Right atrium auricular region (tissue), 2 donors: ENCODE measurements at places on chromosomes 6 and 20. TPM values are rescaled to one million over a fixed set of nuclear protein-coding genes. Genes with fewer than 3 reads are reported as not detected.

SNAI1 gene
- 4.4 TPM for total RNA-seq

TCF21 gene
- 16.5 TPM for total RNA-seq

GRCh38 chr6:77686931-77687330, 34.1 kb downstream of the MEI4 start:
- H3K27me3 ChIP-seq: no peaks in the 10 kb centered on the region
- no peaks in the 10 kb centered on the region for H3K4me1 ChIP-seq
- no peaks in the 10 kb centered on the region for H3K36me3 ChIP-seq
- H3K27ac ChIP-seq: no peak overlapping the region
- H3K4me3 ChIP-seq: no peak overlapping the region

- H3K36me3 ChIP-seq: no peaks in the 10 kb centered on the region
- no peak for DNase-seq
- no peak overlapping the region for H3K27ac ChIP-seq
- H3K4me3 ChIP-seq: no peak overlapping the region
- H3K27me3 ChIP-seq: no peaks in the 10 kb centered on the region
- H3K4me1 ChIP-seq: no peaks in the 10 kb centered on the region
Observed at GRCh38 chr6:98118397-98119045, 715.9 kb upstream of the POU3F2 start.

DNA sequence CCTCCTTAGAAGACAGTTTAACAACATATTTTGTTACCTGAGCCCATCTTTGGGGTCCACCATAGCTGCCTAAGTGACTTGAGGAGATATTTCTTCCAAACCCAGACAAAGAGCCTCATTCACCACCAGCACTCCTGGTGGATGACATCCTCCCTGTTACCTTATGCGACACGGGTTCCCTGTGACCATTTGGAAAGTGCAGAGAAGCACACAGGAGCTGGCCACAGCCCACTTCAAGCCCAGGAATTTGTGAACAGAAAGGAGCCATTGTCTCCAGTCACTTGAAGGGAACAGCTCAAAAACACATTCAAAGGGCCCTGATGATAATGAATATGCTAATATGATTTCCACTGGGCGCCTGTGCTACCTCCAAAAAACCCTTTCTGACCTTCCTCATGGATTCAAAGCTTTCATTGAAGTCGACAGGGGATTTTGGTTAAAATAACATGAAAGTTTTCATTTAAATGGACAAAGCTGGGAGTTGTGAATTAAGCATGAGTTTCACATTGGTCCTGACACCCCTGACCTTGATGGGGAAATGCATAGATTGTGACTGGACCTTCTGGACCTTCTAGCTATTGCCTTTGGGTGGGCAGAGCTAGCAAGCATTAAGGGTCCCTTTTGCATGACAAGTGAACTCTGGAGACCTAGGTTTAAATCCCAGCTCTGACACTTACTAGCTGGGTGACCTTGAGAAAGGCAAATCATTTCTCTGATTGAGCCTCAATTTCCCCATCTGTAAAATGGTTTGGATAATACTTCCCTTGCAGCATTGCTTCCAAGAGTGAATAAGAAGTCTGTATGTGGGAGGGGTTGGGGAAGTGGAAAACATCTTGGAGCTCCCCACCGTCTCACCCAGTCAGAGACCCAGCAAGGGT, 83.3 kb upstream of the SIRPA start:
- no peaks in the 10 kb centered on the region for H3K27me3 ChIP-seq
- no peaks in the 10 kb centered on the region for H3K4me1 ChIP-seq
- DNase-seq: peak; percentile 28
- H3K27ac ChIP-seq: peak overlapping the region; percentile 67
- no peaks in the 10 kb centered on the region for H3K36me3 ChIP-seq

DNA sequence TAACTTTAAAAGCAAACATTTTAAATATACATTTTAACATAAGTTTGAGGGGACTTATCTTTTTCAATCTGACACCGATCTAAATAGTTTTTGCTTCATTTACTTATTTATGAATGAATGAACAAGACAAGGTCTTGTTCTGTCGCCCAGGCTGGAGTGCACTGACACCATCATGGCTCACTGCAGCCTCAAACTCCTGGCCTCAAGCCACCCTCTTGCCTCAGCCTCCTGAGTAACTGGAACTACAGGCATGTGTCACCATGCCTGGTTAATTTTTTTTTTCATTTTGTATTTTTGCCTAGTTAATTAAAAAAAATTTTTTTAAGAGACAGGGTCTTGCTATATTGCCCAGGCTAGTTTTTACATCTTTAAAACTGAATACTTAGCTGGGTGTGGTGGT, 25.4 kb downstream of the FBXO9 start:
- no peaks in the 10 kb centered on the region for H3K27me3 ChIP-seq
- H3K4me3 ChIP-seq: no peak overlapping the region
- H3K27ac ChIP-seq: no peak overlapping the region
- DNase-seq: no peak
- H3K4me1 ChIP-seq: no peaks in the 10 kb centered on the region
- H3K36me3 ChIP-seq: peaks cover 58% of the 10 kb centered on the region

GRCh38 chr6:159094444-159095252, 49.9 kb upstream of the TAGAP start:
- H3K27ac ChIP-seq: no peak overlapping the region
- DNase-seq: no peak

- no peaks in the 10 kb centered on the region for H3K27me3 ChIP-seq
- no peak overlapping the region for H3K4me3 ChIP-seq
- no peak overlapping the region for H3K27ac ChIP-seq
- no peak for DNase-seq
- H3K36me3 ChIP-seq: no peaks in the 10 kb centered on the region
- no peaks in the 10 kb centered on the region for H3K4me1 ChIP-seq
Observed at GRCh38 chr6:46891252-46891795, 30.4 kb downstream of the ADGRF5 start.

DNA sequence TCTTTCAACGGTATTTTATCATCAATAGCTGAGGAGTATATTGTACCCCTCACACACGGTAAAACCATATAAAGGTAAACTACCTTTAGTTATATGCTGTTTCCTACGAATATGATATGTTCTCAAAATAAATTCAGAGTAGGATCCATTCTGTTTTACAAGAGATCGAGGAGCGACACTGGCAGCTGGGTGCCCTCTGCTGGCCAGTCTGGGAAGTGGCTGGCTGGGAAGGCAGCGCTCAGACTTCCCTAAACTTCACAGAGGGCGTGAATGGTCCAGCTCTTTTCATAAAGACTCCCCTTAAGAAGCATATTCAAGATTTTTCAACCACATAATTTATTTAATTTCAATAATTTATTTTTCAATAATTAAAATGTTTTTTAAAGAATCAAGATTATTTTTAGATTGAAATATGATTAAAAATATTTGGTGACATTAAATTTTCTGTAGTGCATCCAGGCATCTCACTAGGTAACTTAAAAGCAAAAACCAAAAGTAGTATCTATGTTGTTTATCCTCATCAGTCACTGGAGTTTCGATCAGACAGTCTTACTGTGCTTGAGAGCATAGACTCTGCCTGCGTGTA, 187.5 kb upstream of the PDE10A start:
- H3K36me3 ChIP-seq: no peaks in the 10 kb centered on the region
- no peaks in the 10 kb centered on the region for H3K4me1 ChIP-seq
- peak; percentile 90 for DNase-seq
- H3K4me3 ChIP-seq: no peak overlapping the region
- no peak overlapping the region for H3K27ac ChIP-seq

- DNase-seq: peak; percentile 74
- no peak overlapping the region for H3K4me3 ChIP-seq
- no peaks in the 10 kb centered on the region for H3K4me1 ChIP-seq
- no peak overlapping the region for H3K27ac ChIP-seq
Observed at GRCh38 chr6:151014404-151015100, 149.1 kb downstream of the MTHFD1L start.

DNA sequence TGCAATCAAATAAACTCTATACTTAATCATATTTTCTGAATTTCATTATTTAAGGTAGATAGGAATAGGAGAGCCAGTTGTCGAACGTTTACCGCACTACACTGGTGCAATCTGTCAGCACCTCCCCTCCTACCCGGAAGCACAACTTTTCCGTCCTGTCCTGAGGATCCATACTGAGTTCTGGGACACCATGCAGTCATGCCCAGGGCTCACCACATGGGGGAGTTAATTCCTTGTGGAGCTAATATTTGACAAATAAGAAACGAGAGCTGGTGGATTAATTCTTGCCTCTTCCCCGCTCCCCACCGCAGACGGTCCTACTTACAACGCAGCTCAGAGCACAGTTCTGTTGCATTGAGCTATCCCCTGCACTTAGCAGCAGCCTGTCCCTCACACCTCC, 107.7 kb upstream of the RALGAPA2 start:
- no peaks in the 10 kb centered on the region for H3K36me3 ChIP-seq
- peaks cover 6% of the 10 kb centered on the region for H3K4me1 ChIP-seq
- no peak overlapping the region for H3K27ac ChIP-seq
- no peak overlapping the region for H3K4me3 ChIP-seq
- no peak for DNase-seq
